ENCODE measurements at places on chromosomes 11 and 22.

- no peaks in the 10 kb centered on the region for H3K27me3 ChIP-seq
- H3K27ac ChIP-seq = no peak overlapping the region
- H3K4me3 ChIP-seq = no peak overlapping the region
- peaks cover 6% of the 10 kb centered on the region for H3K4me1 ChIP-seq
These were observed 31.6 kb upstream of the ARHGAP32 start for GRCh38 chr11:129223701-129224149.

DNA sequence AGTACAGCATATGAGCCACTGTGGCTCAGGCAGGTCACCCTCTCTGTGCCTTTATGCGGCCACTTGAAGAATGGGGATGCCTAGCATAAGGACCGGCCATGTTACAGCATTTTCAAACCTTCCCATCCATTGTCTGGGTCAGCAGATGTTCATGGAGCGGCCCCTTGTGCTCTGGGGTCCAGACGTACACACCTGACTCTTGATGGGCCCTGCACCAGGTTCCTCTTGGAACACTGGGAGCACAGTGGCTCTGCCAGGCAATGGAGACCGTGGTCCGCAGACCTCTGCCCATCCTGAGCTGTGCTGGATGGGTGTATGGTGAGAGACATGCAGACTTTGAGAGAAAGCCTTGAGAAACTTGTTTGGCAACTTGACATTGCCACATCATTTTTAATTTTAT lies 9.8 kb downstream of the PRDM11 start:
- no peak overlapping the region for H3K27ac ChIP-seq
- no peaks in the 10 kb centered on the region for H3K36me3 ChIP-seq
- H3K27me3 ChIP-seq = no peaks in the 10 kb centered on the region
- no peak overlapping the region for H3K4me3 ChIP-seq

DNA sequence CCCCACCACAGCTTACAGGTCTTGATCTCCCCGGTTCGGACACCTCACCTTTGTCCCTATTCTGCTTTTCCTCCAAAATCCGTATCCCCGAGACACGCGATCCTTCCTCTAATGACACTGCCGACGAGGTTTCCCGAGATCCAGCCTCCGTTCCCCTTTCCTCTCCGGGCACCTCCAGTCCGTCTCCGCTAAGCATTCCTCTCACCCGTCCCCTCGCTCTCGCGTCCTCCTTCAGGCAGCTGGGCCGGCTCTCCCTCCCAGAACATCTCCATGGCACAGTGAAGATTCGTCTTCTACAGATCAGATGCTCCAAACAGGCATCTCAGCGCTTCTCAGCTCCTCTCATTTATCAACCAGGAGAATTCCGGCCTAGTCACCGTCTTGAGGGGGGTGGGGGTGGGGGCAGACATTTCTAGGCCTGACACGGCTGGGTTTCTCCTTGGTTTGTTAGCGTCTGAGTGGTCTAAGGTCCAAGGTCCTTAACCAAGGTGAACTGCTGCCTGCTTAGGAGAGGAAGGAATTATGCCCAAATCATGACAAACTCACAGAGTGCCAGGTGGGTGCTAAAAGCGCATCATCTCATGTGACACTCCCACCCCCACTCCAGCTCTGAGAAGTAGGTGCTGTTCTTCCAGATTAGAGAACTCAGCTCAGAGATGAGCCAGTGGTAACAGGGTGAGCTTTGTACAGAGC lies at the start of gene SPTBN2:
Gene SPTBN2, minus strand, starts transcription at position 524 of the 693 bp plus-strand sequence. CDS start 7,976 bp downstream, outside the sequence.
- no peaks in the 10 kb centered on the region for H3K36me3 ChIP-seq
- peaks cover 25% of the 10 kb centered on the region for H3K4me1 ChIP-seq
- H3K27me3 ChIP-seq = peaks cover 50% of the 10 kb centered on the region
- H3K4me3 ChIP-seq = peak within 1 kb of the TSS; percentile 67
- DNase-seq = peak; percentile 75

DNA sequence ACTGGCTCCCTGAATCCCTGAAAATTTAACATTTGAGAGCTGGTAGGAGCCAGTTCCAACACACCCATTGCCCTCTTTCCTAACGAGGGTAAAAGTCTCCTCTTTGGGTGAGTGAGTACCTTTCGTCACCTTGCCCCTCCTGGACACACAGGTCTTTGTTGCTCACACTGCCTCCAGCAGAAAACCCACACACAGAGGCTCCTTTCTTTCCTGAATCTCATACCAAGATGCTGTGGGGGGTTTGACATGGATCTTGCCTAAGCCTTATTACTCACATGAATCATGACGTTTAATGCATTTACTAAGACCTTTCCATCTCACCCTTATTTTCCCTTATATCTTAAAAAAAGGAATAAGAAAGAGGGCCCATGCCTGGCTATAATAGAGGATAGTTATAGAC lies 53.0 kb downstream of the PARVA start:
- no peaks in the 10 kb centered on the region for H3K36me3 ChIP-seq
- H3K27me3 ChIP-seq = no peaks in the 10 kb centered on the region
- DNase-seq = no peak
- peaks cover 4% of the 10 kb centered on the region for H3K4me1 ChIP-seq
- no peak overlapping the region for H3K27ac ChIP-seq
